Right ventricle myocardium inferior (tissue), 1 donor: ENCODE measurements at places on chromosomes 16 and 17. TPM values are rescaled to one million over a fixed set of nuclear protein-coding genes. Genes with fewer than 3 reads are reported as not detected.

PRAC2 gene
- total RNA-seq: not detected

CRHR1 gene
- total RNA-seq: not detected

NPIPA1 gene
- total RNA-seq: 45.3 TPM

KCNJ12 gene
- 12.6 TPM for total RNA-seq

GLIS2 gene
- total RNA-seq: 16.0 TPM

TNP2 gene
- not detected for total RNA-seq

CRYBA1 gene
- not detected for total RNA-seq

SULT1A2 gene
- total RNA-seq: 1.8 TPM

NPIPB2 gene
- total RNA-seq: 0.73 TPM

FN3K gene
- 78.3 TPM for total RNA-seq

GRCh38 chr17:2701161-2701995 is 10.2 kb downstream of the CLUH start:
- DNase-seq: peak; percentile 64

GRCh38 chr17:55926276-55926990 is 175.6 kb downstream of the PCTP start:
- DNase-seq: no peak

- DNase-seq: no peak
Measured at GRCh38 chr17:62321451-62321850, 58.9 kb upstream of the EFCAB3 start.

GRCh38 chr17:13939222-13939621 is 130.1 kb upstream of the COX10 start:
- DNase-seq: no peak

DNA sequence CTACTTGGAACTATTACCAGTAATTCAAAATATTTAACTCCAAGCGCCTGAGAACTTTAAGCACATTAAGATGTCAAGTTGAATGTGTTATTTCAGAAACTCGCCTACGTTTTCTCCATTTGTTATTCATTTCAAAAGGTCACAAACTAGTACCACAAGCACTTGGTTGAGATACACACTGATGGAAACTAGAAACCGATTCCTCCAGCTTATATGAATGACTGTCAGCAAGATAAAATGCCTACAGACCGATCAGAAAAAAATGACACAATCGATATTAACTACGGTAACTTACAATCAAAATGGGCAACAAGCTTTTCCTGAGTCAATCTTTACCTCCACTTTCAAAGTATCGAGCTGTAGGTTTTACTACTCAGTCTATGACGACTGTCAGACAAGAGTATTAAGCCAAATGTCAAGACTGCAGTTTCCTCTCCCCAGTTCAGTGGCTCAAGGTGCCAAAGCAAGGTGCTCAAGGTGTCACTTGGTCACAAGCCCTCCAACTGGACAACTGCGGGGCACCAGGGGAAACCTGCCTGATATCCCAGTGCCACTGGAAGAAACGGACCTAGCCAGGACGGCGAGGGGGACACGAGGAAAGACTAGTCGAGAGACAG is 678 bp downstream of the SRP68 start:
- DNase-seq: no peak

DNA sequence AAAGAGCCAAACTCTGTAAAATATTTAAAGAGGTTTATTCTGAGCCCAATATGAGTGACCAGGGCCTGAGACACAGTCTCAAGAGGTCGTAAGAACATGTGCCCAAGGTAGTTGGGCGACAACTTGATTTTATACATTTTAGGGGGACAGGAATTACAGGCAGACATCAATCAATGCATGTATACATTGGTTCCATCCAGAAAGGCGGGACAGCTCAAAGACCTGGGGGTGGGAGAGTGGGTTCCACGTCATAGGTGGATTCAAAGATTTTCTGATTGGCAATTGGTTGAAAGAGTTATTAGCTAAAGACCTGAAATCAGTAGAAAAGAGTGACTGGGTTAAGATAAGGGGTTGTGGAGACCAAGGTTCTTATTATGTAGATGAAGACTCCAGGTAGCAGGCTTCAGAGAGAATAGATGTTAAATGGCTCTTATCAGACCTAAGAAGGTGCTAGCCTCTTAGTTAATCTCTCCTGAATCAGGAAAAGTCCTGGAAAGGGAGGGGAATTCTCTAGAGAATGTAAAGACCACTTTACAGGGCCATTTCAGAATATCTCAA is 32.4 kb downstream of the HSBP1 start:
- no peak for DNase-seq

DNA sequence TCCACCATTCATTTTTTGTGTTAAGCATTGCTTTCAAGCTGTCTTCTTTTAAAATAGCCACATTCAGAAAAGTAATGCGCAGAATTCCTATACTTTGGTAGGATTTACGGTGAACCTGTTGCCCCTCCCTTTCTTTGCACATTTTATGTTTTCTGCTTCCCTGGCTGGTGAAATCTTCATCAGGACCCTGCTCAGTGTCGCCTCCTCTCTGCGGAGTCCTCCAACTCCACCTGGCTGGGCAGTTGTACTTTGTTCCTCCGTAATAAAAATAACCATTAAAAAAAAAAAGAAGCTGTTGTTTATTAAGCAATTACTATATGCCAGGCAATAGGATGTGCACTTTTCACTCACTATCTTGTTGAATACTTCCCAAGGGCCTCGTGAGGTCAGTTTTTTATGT is 2.9 kb downstream of the UMOD start:
- DNase-seq: no peak

DNA sequence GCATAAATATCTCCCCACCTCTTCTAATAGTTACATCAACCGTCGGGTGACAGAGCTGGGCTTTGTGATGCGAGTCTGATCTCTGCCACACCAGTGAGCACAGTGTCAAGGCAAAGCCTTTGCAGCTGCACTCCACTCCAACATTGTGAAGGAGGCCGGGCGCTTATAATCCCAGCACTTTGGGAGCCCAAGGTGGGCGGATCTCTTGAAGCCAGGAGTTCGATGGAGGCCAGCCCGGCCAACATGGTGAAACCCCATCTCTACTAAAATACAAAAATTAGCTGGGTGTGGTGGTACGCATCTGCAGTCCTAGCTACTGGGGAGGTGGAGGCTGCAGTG is 18.9 kb downstream of the CYB5D2 start:
- no peak for DNase-seq

DNA sequence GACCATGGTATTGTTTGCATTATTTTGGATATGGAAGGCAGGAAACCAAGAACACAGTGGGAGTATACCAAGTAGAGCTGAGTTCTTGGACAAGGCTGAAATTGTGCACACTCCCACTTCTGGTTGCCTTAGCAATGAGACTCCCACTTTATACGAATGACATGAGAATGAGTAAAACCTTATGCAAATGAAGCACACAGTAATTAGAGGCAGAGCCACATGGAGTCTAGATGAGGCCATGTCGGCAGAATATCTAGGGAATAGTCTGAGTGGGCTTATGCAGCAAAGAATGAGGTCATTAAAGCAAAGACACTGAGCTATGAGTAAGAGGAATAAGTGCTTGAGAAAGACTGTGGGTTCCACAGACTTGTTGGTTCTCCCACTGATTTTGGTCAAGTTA is 178.7 kb downstream of the GRIN2A start:
- no peak for DNase-seq

DNA sequence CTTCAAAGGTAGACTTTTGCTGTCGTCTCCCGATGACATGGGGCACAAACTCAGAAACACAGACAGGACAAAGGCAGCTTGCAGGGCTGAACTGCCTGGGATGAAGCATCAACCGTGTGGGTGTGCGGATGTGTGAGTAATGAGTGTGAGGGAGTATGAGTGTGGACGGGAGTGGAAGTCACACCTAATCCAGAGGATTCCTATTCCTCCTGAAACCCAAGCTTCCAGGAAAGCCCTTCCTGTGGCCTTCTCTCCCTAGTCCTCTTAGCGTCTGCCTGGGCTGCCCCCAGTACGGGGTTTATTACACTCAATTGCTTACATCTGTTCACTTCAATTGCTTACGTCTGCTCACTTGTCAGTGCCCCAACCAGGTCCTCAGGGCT is 2.3 kb upstream of the IL4R start:
- DNase-seq: no peak

GRCh38 chr17:57834146-57834741 is 15.6 kb downstream of the MRPS23 start:
- peak; percentile 89 for DNase-seq

DNA sequence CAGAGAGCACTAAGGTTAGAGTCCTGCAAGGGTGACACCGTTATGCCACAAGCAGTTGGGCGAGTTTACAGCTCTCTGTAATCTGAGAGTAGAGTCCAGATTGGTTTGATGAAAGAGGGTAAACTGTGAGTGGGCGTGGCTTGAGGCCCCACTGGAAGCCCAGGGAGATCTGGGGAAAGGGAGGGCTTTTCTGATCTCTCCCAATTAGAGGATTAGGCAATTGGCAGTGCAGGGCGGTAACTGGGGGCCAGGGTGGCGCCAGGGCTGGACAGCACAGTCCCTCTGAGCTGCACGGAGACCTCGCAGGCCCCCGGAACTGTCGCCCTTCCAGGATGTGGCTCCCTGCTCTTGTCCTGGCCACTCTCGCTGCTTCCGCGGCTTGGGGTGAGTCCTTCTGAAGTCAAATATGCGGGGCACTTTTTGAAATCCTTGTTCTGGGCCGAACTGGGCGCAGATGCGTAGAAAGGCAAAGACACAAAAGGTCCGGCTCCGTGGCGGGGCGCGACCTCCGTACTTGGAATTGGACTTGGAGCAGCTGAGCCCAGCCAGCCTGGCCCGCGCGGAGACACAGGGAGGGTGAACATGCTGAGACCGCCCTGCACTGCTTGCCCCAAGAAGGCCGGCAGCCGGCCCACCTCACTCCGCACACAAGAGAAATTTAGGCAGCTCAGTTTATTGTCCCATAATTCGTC is 72.4 kb downstream of the CES1 start:
- peak; percentile 84 for DNase-seq

- DNase-seq: no peak
Measured at GRCh38 chr16:54931120-54932014, 702 bp downstream of the IRX5 start.

- no peak for DNase-seq
Measured at GRCh38 chr17:77165577-77165976, 24.8 kb downstream of the SEC14L1 start.

DNA sequence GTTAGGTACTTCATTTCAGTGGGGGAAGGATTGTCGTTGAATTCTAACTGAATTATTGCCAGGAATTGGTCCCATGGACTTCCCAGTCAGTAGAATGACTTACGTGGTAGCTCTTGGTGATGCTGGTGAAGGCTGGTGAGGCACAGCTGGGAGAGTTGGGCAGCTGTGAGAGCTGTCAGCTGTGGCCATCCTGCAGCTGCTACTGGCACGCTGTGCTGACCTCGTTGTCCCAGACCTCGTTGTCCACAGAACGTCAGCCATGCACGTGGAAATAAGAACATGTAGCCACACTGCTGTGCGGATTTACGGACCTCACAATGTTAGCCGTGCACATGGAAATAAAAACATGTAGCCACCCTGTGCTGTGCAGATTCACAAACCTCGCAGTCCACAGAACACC is 102.3 kb downstream of the NPIPB11 start:
- DNase-seq: no peak

DNA sequence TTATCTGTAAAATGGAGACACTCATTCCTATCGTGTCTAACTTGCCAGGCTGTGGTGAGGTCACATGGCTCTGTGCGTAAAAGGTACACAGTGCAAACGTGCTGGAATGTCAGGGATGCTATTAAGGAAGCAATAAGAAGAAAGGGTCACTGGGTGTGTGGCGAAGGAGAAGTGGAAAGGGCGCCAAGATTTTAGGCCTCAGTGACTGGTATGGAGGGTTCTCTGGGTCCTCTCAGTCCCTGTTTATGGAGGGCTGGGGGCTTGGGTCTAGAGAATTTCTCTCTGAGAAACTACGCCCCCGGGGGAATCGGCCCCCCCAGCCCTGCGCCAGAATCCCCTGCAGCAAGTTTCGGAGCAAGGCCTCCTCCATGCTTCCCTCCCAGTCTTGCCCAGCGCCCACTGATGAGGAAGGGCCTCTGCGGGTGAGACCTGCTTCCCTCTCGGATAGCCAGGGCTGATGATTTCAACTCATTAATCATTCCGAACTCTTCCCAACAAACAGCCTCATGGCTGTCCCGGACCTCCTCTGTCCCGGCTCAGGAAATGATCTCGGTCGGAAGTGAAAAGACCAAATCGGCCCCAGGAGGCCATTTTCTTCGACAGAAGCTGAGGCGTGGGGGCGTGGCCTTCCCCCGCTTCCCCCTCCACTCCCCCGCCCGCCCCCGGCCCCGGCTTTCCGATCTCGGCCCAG is 1.2 kb upstream of the HEXIM1 start:
- peak; percentile 68 for DNase-seq

DNA sequence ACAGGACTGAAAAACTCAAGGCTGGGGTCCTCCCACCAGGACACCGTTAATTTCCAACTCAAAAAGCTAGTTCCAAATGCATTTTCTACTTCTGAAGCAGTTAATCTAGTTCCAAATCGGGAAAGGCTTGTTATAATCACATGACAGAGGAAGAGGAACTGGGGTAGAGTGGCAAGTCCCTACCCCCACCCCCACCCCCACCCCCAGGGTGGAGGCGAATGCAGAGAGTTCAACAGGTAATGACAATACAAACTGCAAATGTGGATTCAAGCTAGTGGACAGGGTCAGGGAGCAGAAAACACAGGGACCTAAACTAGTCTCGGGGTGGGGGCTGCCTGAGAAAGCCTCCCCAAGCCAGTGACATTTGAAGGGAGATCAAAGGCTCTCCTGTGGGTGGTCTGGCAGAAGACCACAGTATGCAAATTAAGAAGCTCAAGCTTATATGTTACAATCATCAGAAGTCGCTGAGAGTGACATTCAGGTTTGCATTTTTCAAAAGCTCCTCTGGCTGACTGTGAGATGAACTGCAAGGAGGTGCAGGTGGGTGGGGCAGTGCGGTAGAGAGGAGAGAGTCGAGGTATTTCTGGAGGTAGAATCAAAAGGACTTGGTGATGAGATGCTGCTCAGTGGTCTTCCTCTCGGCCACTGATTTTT is 56.4 kb upstream of the SLC25A19 start:
- DNase-seq: no peak

- peak; percentile 69 for DNase-seq
Measured at GRCh38 chr17:74373838-74374606, 6.7 kb downstream of the GPR142 start.

DNA sequence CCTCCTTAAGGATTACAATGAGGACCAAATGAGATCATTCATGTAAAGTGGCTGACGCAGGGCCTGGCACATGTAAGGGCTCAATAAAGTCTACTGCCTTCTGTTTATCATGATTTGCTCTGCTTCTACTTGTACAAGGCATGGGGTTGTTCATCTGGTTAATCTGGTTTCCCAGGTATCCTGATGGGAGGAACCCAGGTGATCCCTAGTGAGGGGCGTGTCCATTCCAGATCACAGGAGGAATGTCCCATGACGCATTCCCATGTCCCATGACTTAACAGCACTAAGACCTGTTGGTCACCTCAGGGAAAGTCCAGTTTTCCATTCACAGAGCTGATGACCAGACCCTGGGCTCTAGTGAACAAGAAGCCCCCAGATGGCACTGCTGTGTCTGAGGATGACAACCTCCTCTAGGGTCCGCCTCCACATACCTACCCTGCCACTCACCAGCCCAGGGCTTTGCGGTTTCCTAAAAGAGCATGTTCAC is 11.5 kb upstream of the TPPP3 start:
- no peak for DNase-seq

DNA sequence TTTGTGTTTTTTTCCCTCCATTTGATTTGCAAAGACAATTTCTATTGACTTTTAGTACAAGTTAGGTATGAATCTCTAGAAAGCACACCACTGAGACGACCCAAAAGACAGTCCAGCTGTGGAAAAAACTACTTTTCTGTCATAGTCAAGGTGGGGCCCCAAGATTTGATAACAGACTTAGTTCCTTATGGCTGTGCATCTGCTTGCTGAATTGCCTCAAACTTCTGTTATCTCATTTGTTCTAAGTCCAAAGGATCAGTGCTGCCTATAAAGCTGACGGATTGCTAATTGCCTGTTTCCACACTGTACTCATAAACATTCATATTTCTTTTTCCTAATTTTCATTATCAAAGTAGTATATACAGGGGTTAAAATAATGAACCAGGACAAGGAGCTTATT is 180.8 kb downstream of the SPECC1 start:
- no peak for DNase-seq
